ENCODE measurements at places on chromosomes 13 and 19. TPM values are rescaled to one million over a fixed set of nuclear protein-coding genes. Genes with fewer than 3 reads are reported as not detected.
A peak's percentile ranks its signal among the peaks of the same experiment; 100 is the strongest.

CD70 gene
- total RNA-seq = not detected

ICAM5 gene
- 3.0 TPM for total RNA-seq

DACH1 gene
- total RNA-seq = not detected

TSSK6 gene
- total RNA-seq = 0.56 TPM

DIRAS1 gene
- 2.5 TPM for total RNA-seq

RNF126 gene
- 8.6 TPM for total RNA-seq

KLK3 gene
- not detected for total RNA-seq

SIAH3 gene
- not detected for total RNA-seq

ZNF428 gene
- 9.9 TPM for total RNA-seq

ZNF491 gene
- total RNA-seq = 4.2 TPM

SULT2A1 gene
- total RNA-seq = not detected

DNA sequence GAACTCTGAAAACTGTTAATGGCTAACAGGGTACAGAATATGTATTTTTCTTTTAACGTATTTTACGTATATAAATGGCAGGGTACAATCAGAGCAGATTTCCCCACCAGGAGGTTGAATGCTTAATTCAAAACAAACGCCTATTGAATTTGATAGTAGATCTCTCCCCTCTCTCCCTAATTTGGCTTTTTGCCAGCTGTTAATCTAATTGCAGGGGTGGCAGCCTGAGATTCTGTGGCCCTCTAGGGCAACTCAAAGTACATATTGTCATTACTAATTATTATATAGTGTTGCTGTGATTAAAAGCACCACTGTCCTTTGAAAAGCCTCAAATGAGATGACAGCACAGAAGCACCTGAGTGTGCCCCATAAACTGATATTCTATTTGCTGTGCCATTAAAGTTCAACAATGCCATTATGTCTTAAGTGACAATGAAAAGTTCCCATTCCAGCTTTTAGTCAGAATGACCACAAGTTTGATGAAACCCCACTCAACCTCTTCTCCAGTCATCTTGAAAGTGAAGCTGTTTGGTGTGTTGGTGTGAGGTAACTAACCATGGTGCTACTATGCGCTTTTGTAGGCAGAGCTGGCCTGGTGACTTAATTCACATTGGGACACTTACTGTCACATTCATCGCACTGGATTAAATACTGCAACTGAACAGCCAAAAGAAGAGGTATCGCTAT is 351.4 kb downstream of the KCNRG start:
- DNase-seq = no peak

DNA sequence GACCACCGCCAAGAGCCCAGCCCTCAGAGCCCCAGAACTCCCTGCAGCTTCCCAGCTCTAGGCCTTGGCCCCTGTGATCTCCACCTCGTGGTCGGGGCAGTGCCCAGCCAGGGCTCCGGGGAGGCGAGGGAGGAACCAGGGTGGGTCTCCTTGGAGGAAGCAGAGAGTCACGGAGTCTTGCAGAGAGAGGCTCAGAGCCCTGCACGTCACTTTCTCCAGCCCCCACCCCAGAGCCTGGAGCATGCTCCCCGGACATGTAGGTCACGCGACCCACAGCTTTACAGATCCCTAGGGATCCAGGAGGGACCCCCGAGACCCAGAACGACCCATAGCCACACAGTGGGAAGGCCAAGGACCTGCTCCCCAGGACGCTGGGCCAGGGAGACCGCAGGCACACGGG is 11.9 kb downstream of the GADD45B start:
- DNase-seq = no peak

- no peak for DNase-seq
Observed at GRCh38 chr19:54137699-54138488, at the start of gene CNOT3. Gene CNOT3 (plus strand): TSS chr19:54137762. CDS start chr19:54142979, 5,217 bp downstream.

- no peak for DNase-seq
Observed at GRCh38 chr13:51935326-51936171, 73.8 kb downstream of the CCDC70 start.

- DNase-seq = peak; percentile 47
Observed at GRCh38 chr13:74203576-74203975, 69.4 kb upstream of the KLF12 start.

GRCh38 chr13:44936246-44936645 is 53.0 kb downstream of the NUFIP1 start:
- DNase-seq = no peak

DNA sequence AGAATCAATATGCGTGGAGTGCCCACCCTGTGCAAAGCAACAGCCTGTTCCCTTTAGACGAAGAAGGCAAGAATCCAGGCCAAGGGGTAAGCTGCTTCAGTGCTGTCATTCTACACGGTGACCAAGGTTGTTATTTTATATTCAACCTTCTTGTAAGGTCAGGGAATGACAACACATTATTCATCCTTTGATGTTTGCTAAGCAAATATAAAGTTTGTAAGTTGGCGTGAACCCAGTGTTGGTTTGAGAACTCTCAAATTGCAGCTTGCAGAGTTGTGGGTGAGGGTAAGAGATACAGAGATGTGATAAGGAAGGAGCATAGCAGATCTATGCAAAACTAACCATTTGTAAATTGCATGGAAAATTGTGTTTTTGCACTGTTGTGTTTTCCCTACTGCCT is 436.7 kb downstream of the FGF9 start:
- DNase-seq = no peak

DNA sequence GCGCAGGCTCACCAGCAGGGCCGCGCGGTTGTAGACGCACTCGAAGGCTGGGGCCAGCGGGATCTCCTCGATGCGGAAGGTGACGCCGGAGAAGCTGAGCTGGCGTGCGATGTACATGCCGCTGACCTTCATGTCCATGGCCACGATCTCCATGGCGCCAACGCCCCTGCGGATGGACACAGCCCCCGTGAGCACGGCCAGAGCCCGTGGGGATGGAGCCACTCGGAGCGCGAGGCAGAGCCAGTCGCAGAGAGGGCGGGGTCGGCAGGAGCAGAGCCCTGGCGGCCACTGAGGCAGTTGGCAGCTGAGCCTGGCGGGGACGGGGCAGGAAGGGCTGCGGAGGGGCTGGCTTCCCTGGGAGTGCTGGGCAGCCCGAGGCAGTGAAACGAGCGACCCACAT is 15.2 kb downstream of the GPX4 start:
- DNase-seq = no peak

- DNase-seq = no peak
Observed at GRCh38 chr13:47190696-47191305, 293.9 kb upstream of the HTR2A start.

DNA sequence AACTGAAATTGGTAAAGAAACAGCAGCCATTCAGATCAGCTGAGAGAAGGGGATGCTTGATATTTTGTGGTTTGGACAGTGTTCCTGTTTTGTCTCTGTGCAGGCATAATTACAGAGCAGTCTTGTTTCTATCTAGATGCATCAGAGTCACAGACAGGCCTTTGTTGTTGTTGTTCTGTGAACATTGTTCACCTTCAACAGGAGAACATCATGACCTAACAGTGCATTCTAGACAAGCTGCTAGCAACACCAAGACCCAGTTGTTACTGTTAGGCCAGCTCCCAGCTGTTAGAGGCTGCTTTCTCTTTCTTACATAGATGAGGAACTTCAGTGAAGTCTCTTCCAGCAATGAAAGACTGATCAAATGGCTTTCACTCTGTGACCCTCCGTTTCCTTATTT is 8.5 kb upstream of the LSR start:
- DNase-seq = no peak

DNA sequence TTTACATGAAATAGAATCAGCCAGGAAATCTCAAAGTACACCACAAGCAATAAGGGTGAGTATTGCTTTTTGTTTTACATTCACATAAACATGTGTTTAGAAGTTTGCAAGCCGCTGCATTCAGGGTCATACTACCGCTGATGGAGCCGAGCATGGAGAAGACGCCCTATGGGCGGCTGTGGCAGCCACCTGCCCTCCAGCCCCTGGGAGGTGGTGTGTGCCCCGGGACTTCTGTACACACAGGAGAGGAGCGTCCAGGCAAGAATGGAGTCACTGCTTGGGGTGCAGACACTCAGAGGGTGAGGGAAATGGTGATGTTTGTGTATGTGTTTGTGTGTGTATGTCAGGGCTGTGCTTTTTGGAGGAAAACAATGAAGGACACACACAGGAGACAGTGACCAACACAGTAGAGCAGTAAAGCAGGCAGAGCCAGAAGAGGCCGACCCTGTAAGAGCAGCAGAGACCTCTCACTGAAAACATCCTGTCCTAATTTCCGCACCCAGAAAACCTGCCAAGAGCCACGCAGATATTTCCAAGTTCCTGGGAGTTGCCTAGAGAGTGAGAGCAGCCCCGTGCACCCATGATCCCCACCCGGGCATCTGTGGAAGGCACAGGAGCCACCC is 108.1 kb upstream of the GJB6 start:
- DNase-seq = no peak

GRCh38 chr13:37410316-37410715 is 188.3 kb downstream of the POSTN start:
- no peak for DNase-seq

- no peak for DNase-seq
Observed at GRCh38 chr13:104831831-104832230, 1703.6 kb downstream of the EFNB2 start.

DNA sequence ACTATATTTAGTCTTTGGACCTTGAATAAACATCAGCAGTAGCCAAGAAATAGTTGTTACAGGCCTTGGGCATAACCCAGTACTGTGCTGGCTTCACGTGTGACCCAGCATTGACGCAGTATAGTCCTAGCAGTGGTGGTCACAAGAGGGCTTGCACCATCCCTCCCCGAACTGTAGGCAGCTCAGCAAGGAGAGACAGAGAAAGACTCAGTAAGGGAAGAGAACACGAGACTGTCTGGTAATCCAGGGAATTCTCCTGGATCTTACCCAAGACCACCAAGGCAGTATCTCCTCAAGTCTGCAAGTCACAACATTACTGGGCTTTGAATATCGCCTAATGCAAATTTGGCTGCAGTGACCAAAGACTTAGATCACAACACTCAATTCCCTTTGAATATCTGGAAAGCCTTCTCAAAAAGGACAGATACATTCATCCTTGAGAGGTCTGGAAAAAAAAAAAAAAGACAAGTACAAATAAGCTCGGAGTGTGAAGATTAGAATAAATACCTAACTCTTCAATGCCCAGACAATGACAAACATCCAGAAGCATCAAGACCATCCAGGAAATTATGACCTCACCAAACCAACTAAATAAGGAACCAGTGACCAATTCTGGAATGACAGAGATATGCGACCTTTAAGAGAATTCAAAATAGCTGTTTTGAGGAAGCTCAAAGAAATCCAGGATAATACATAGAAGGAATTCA is 39.7 kb downstream of the CAB39L start:
- DNase-seq = no peak

DNA sequence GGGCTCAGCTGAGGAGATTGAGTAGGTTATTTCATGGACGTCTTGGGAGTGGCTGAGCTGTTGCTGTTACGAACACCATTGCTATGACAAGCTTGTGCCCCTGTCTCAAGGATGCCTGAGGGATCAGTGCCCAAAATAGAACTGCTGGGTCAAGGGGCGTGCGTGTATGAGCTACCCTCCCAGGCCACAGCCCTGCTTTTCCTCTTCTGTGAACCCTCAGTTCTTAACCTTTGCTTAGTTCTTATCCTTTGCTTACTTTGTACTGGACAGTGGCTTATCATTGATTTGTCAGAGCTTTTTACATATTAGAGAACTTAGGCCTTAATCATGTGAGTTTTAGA is 9.0 kb downstream of the ARHGAP45 start:
- no peak for DNase-seq

DNA sequence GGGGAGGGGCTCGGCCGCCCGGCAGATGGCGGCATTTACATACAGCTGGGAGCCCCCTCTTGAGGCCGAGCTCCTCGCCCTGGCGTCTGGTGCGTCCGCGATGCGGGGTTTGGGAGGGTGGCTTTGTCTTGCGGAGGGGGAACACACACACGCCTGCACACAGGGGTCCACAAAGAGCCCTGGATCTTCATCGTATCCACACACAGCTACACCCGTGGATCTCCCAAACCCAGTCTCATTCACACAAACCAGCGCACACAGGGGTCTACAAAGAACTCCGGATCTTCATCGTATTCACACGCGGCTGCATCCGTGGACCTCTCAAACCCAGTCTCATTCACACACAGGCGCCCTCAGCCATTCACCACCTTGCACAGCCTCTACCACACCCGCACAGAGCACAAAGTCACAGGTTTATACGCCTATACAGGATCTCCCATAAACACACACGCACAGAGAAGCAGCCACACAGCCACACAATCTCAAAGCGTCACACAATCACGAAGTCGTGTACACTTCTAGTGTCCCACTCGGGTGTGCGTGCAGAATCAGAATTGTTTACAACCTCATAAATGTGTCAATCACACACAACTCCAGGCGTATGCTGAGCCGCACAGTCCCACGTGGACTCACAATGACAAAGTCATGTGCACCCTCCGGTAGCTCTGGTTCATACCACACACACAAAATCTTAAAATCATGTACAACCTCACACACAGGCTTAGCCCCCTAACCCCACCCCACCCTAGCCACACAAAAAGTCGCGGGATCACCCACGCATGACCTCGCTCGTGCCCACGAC is 550 bp upstream of the DLL3 start:
- DNase-seq = peak; percentile 19

GRCh38 chr19:633786-634639 is 676 bp upstream of the POLRMT start:
- DNase-seq = peak; percentile 11

GRCh38 chr19:22256856-22257255 is 29.4 kb upstream of the ZNF729 start:
- DNase-seq = no peak

DNA sequence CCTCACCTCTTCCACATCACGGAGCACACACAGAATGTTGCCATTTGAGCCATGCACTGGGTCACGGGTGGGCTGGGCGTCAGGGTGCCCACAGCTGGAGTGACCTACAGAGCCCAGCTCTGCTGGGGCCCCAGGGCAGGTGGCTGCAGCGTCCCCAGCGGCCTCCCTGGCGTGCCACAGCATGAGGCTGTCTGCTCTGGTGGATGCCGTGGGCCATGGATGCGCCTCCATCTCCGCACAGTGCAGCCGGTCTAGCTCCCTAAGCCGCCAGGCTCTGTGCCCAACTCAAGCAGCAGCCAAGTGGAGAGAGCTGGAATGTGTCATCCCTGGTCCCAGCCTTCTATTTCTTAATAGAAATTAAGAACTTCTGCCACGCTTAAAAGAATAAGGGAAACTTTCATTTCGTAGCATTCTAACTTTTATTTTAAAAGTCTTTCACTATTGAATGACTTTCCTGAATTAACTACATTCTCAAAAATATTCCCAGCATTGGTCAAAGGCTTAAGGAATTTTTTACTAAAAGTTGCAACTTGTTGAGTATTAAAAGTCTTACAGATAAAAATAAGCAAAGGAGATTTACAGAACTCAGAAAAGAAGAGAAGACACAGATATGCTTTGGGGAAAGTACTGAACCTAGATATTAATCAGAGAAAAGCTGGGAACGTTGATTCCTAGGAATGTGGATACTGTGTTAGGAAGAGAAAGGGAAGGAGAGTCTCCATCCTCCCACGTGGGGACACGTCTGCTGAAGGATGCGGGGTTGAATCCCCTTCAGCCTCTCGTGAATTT is 59.3 kb downstream of the ATP11A start:
- no peak for DNase-seq

- no peak for DNase-seq
Observed at GRCh38 chr13:62407871-62408270, 992.2 kb upstream of the PCDH20 start.

GRCh38 chr13:76799696-76800095 is 86.5 kb downstream of the KCTD12 start:
- DNase-seq = no peak

- no peak for DNase-seq
Observed at GRCh38 chr13:112132142-112132541, 65.2 kb downstream of the SOX1 start.
